ENCODE measurements at places on chromosomes 7 and 10.
A peak's percentile ranks its signal among the peaks of the same experiment; 100 is the strongest.

GRCh38 chr10:72890086-72890485 lies 3.5 kb upstream of the OIT3 start:
- no peak for DNase-seq

GRCh38 chr7:148723846-148724245 lies 25.1 kb downstream of the CUL1 start:
- DNase-seq: no peak

GRCh38 chr7:44400033-44400511 lies 74.7 kb upstream of the CAMK2B start:
- DNase-seq: no peak

GRCh38 chr10:87927091-87927490 lies 63.7 kb downstream of the PTEN start:
- DNase-seq: no peak

DNA sequence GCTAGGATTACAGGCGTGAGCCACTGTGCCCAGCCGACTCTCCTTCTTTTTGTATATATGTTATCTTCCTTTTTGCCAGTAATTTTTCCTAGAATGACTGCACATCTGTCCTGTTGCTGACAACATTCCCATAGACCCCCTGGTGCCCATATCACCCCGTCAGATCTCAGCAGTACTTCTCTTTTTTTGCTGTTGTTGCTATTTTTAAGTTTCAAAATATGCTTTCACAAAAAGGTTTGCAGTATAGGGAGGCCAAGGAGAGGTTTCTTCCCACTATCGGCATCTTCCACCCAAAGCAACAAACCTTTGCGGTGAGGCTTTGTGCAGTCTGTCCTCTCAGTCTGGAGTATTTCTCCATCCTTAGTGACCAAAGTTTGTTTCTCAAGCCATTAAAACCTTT lies 23.1 kb downstream of the PIK3CG start:
- DNase-seq: no peak

DNA sequence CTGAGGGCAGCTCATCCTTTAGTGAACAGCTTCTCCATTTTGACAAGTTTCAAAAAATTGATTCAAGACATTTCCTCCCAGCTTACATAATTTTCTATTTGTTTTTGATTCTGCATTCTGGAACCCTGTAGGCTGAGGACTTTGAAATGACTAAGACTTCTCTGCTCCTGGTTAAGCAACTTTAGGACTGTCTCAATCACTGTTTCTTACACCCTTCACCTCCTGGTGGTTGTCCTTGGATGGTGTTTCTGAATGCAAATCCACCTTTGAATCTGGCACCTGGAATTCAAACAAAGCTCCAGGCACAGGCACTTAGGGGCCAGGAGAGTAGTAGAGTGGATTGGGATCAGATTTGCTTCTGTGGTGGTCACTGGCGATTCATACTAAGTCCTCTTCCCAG lies 595.5 kb downstream of the LRMDA start:
- DNase-seq: no peak

DNA sequence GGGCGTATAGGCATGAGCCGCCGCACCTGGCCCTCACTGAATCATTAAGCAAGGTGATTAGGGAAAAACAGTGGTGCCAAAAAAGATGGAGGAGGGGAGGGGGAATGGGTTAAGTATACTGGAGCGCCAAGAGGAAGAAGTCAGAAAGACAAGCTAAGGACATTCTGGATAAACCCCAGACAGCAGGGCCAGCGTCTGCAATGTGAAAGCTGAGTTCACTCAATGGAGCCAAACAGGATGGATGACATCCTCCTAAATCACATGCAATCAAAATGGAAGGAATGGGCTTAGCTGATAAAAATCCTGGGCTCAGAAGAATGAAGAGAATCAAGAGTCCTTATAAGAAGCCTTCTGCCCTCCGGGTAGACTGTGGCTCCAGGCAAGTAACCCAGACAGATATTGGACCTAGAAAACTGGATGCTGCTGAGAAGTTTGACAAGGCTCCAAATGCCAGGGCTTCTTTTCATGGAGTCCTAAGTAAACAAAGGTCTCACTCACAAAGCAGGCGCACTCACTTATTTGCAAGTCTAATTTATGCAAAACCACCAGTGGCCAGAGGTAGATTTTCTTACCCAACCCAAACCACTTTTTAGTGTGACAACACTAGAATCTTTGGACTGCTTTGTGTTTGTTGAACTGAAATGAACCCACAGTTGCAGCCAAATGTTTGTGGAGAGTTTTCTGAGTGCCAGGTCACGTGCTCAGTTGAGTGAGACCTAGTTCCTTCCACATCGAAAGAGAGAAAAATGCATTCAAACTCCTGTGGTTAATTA lies 519.1 kb upstream of the AUTS2 start:
- no peak for DNase-seq

DNA sequence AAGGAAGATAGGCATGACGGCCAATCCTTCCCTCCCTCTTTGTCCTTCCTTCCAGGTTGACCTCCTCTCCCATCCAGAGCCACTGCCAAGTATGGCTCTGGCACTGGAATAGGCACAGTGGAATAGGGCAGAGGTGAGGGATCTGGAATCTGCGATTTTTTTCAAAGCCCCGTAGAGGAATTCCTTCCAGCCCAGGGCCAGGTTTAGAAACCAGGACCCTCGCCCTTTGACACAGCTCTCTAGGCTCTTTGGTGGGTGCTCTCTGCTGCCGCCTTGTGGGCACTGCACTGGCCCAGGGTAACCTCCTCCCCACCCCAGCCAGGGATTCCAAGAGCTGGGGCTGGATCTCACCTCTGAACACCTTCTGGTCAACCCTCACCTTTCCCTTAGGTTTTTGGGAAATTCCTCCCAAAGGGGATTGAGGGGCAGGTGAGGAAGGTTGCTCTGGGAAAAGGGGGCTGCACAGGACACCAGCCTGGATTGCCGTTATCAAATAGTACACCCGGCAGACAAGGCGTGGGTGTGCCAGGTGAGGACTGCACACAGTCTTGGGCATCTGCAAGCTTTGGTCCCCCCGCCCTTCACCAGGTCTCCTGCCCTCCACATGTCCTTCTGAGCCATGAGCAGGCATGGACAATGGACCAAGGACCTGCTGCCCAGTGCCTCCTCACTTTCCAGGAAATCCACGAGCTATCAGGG lies 22.8 kb downstream of the C10orf105 start:
- no peak for DNase-seq

DNA sequence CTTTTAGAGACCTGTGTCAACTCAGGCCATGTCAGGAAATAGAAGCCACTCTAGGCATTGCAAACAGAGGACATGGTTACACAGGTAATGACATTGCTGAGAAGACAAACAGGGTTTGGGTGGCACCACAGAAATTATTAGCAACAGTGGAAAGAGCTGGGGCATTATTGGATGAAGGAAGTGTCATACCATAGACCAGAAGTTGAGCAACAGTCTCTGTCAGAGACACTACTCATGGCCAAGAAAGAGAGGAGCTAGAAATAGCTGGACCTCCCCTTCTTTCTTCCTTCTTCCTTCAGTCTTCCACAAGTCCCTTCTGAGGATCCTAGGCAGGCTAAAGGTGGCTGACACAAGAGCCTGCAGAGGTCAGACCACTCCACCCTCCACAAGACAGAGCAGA lies 4.2 kb upstream of the LIPA start:
- DNase-seq: no peak

- no peak for DNase-seq
These were observed 17.9 kb upstream of the PPA1 start for GRCh38 chr10:70250961-70251680.

DNA sequence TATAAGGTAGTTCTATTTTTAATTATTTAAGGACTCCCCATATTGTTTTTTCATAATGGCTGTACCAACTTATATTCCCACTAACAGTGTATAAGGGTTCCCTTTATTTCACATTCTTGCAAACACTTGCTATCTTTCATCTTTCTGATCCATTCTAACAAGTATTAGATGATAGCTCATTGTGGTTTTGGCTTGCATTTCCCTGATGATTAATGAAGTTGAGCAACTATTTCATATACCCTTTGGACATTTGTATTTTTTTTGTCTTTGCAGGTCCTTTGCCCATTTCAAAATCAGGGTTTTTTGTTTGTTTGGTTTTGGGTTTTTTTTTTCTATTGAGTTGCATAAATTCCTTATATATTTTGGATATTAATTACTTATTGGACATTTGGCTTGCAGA lies 107.2 kb downstream of the EPC1 start:
- DNase-seq: no peak

GRCh38 chr10:114537736-114538135 lies 120.3 kb downstream of the ABLIM1 start:
- no peak for DNase-seq

- DNase-seq: no peak
These were observed 19.3 kb upstream of the ZNF680 start for GRCh38 chr7:64581926-64582894.

GRCh38 chr10:30928742-30929141 lies 102.9 kb downstream of the ZNF438 start:
- no peak for DNase-seq

- no peak for DNase-seq
These were observed 5.1 kb upstream of the SH2D4B start for GRCh38 chr10:80532571-80532970.

- DNase-seq: peak; percentile 36
These were observed 134.4 kb downstream of the ITGA8 start for GRCh38 chr10:15585303-15585715.

DNA sequence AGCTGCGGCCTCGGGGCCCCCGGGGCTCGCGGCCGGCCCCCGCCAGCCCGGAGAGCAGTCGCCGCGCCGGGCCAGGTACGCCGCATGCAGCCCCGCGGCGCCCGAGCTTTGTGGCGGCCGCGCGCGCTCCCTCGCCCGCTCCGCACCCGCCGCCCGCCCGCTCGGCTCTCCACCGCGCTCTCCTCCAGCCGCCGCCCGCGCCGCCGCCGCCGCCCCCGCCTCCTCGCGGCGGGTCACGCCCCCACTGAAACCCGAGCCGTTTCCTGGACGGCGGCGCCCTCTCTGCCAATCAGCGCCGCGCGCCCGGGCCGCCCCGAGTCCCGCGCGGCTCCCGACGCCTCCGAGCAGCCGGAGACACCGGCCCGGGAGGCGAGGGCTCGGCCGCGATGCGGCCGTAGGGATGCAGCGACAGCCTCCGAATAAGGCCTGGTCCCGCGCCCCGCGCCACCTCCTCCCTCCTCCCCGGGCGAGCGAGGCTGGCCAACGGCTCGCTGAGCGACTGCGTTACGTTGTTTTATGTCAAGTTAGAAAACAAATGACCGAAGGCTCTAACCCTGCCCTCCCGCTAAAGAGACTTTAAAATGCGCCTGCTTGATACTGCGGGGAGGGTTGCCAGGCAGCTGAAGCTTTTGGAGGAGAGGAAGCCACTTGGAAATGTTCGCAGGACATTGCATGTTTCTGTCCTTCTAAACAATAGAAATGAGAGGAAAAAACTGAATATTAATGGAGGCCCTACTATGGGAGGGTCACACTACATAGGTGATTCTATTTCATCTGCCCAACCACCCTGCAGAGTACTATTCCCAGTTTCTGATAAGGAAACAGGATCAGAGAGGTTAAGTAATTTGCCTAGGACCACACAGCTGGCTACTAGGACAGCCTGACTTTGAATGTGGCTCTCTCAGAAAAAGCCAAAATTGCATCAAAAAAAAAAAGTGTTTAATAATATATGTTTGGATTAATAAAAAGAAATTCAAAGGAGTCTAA lies at the start of gene FGFR2:
FGFR2 (minus strand) TSS at position 182 of the 987 bp plus-strand sequence. CDS start 4,627 bp downstream, outside the sequence.
- DNase-seq: no peak

GRCh38 chr7:79298145-79298760 lies 155.2 kb downstream of the MAGI2 start:
- no peak for DNase-seq

DNA sequence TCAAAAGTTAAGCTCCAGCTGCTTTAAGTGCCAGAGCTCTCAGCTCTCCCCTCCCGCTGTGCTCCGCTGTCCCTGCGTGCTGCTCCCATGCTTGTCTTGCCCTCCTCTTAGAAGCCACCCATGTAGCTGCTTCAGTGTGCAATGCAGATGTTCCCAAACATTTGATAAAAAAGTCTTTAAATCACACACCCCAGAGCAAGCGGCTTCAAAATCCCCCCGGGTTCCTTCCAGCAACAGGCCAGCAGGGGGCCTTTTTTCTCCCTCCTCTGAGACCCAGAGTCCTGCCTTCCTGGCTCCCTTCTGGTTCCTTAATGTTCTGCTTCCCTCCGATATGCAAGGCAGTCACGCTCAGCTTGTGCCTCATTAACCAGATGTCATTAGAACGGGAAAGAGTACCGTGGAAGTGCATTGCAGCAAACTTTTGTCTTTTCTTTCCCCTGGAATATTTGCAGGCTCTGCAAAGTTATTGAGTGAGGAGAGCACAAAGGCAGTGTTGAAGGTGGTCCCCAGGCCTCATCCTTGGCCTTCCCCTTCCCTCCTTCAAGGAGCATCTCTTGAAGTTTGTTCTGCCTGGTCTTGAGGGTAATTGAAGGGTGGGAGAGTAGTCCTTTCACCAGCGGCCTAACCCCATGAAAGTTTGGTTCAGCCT lies 25.5 kb downstream of the LDB3 start:
- peak; percentile 61 for DNase-seq

DNA sequence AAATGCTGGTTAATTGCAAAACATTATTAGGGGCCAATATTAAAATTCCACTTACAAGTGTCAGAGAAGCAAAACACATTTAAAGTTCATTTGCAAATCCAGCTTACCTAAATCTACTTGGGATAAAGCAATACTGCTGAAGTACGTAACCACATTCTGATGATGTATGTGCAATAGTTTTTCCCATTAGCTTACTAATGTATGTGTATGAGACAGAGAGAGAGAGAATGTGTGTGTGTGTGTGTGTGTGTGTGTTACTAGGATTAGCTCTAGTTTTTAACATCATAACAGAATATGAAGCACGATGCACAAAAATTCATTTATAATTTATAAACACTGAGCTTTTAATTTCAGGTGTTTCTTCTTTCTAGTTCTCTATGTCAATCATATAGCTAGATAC lies 1074.2 kb upstream of the C7orf33 start:
- no peak for DNase-seq
